Activated CD4-positive, alpha-beta T cell treated with anti-CD3 and anti-CD28 coated beads, Interleukin-2, Interleukin-6, amounts not matched to agents 100 ng/mL and 50 ng/mL, durations not matched to agents 16 hours and 8 hours (primary cell): ENCODE measurements at places on chromosomes 3 and 15.

GRCh38 chr3:14451844-14452739 lies 49.7 kb downstream of the SLC6A6 start:
- no peak for DNase-seq

- no peak for DNase-seq
These were observed 32.3 kb upstream of the APH1B start for GRCh38 chr15:63244976-63245645.

GRCh38 chr3:151990696-151991376 lies 117.4 kb downstream of the SUCNR1 start:
- no peak for DNase-seq

GRCh38 chr3:180283251-180283650 lies 246.5 kb upstream of the PEX5L start:
- DNase-seq = no peak

GRCh38 chr3:30864132-30864531 lies 30.3 kb downstream of the GADL1 start:
- DNase-seq = no peak

- no peak for DNase-seq
These were observed 214.5 kb downstream of the XXYLT1 start for GRCh38 chr3:195056506-195056905.

DNA sequence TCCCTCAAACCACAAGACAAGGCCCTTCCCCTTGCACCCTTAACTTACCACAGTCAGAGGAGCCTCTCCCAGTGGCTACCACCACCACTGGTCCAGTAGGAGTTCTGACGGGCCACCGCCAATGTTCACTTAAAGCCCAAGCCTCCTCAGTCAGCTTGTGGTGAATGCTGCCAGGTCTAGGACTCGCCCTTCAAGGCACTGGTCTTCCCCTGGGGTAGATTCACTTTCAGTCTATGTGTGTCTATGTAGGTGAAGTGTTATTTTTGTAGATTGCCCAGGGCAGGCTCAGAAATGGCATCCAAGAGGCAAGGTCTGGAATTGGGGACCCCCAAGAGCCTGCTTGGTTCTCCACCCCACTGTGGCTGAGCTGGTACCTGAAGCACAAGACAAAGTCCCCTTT lies 15.4 kb upstream of the CASR start:
- no peak for DNase-seq

GRCh38 chr15:48800245-48800644 lies 10.6 kb downstream of the CEP152 start:
- no peak for DNase-seq

DNA sequence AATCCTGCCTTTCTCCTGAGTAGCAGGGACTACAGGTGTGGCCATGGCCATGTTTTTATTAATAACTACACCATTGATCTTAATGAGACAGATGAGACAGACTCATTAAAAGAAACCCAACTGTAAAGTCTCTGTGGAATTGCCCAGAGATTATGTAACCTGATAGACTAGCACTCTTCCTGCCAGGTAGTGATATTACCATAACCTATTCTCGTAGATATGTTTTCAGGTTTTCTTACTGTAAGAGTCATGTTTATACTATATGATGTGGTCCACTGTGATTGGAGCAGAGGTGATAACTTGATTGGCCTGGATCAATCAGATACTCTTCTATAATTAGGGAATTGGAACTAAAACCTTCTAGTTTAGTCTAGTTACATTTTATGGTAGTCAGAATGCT lies 93.7 kb downstream of the NFKBIZ start:
- peak; percentile 27 for DNase-seq

- no peak for DNase-seq
These were observed 84.2 kb downstream of the SEC22A start for GRCh38 chr3:123285931-123286307.

DNA sequence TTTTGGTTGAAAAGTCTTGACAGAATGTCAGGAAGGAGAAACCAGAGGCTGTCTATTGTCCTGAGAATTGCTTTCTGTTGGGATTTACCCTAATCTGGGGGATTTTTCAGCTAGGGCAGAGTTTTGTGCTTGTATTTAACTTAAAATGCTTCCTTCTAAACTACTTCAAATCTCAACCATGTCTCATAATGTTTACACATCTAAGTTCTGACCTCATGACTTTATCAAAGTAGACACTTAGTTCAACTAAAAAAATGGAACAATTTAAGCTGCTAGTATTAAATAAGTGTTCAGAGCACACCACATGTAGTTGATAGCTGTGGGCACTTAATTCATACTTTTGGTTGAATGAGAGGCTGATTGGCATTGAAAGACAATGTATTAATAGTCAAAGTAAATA lies 28.2 kb downstream of the CLDN1 start:
- DNase-seq = no peak

DNA sequence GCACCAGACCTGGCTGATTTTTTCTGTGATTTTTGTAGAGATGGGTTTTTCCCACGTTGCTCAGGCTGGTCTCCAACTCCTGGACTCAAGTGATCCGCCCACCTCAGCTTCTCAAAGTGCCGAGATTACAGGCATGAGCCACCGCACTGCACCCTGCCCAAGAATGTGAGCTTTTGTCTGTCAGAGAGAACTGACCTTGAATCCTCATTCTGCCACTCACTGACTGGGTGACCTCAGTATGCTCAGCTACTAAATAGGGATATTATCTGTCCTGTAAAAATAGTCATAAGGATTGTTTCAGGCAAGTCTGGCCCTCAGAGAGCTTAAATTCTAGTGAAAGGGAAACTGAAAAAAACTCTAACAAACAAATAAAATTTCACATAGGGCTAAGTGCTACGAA lies 2.1 kb upstream of the RFT1 start:
- DNase-seq = no peak

DNA sequence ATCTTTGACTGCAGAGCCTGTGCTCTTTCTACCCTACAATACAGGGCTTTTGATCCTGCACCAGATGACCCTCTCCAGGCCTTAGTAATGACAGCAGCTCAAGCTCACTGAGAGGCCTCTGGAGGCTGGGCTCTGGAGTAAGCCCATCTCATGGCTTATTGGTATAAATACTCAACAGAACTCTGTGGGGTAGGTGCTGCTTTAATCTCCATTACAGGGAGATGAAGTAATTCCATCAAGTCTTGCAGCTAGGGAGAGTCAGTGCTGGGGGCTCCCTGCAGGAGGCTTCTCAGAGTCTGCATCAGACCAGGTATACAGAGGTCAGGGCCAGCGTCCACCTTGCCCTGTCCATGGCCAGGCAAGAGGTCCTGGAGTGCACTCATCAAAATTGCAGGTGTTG lies 89.2 kb upstream of the SLC6A11 start:
- DNase-seq = no peak

- no peak for DNase-seq
These were observed 73.7 kb downstream of the OCA2 start for GRCh38 chr15:28025413-28025812.

DNA sequence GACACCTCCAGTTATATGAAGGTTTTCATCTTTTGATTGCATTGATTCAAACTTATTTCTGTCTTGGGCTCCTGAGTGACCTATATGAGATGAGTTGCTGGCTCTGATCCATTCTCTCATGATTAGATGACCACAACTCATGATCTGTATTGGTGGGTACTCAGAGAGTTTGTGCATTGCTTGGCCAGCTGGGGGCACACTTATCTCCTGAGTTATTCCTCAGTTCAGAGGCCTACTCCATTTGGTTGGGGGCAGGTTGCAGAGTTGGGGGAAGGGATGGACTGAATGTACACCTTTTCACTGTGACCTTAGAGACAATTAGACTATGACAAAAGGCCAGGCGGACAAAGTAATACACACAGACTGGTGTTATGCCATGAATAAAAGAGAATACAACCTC lies 166.2 kb upstream of the SEMA6D start:
- no peak for DNase-seq

DNA sequence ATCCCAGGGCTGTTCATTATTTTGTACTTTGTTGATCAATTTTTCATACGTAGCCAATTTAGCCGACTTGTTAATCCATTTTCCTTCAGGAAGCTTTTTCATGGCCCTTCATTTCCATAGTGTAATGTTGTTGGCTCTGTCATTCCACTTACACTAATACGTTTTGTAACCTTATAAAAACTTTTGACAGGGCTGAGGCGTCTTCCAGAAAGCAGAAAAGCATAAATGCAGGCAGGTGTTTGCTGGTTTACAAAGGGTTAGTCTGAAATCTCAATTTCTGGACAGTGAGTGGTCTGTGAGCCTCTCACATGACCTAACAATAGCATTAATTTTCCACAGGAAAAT lies 444.0 kb downstream of the OTOL1 start:
- no peak for DNase-seq

- no peak for DNase-seq
These were observed 85.4 kb downstream of the WDR76 start for GRCh38 chr15:43912208-43912607.

DNA sequence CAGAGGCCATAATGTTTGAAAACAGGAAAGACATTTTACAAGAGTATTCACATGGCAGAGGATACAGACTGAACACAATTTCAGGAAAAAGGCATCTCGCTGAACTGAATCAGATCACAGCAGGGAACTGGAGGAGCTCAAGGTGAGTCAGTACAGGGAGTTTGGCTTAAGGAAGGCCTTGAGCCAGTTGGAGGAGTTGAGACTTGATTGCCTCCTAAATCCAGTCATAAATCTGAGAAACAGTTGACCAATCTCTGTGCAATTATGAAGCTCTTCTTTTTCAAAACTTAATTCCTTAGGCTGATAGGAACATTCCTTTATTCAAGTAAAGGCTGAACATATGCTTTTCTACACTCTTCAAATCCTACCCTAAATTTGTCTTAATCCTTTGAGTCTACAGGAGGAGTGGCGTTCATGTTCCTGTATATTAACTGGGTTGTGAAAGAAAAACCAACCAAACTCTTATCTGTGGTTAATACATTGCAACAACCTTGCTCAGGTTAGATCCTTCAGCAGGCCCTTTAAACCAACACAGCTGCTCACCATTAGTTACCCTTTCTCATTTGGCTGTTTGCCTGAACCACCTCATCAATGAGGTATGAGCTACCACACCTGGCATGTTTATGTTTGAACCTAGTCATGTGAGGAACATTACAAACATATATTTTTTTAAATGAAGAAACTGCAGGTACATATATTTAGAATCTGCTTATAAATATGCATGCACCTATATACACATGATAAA lies 404.1 kb upstream of the ATP11B start:
- DNase-seq = no peak

DNA sequence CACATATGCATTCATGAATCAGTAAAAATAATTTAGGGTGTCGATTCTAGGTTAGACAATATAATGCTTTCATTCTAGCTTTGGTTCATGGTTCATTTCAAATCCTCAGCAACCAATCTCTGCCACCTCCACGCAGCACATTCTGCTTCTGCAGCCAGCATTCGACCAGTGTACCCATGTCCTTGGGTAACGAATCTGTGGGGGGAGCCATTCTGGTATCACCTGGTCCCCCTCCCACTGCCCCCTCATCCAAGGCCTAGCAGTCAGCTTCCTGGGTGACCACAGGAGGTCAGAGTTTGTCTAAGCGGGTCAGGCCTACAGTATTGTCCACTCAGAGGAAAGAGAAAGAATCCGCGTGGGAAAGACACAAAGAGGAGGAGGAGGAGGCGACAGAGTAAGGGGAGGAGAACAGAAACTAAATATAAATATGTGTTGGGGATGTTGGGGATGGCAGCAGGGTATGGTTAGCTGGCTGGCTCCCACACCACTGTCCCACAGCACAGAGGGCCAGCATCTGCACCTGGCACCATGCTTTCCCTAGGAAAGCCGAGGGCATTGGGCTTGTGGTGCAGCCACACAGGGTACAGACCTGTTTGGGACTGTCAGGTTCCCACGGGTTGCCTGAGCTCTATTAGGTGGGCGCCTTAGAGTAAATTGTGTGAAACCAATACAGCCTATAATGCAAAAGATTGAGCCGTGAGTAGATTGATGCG lies 12.1 kb downstream of the PAK6 start:
- no peak for DNase-seq

DNA sequence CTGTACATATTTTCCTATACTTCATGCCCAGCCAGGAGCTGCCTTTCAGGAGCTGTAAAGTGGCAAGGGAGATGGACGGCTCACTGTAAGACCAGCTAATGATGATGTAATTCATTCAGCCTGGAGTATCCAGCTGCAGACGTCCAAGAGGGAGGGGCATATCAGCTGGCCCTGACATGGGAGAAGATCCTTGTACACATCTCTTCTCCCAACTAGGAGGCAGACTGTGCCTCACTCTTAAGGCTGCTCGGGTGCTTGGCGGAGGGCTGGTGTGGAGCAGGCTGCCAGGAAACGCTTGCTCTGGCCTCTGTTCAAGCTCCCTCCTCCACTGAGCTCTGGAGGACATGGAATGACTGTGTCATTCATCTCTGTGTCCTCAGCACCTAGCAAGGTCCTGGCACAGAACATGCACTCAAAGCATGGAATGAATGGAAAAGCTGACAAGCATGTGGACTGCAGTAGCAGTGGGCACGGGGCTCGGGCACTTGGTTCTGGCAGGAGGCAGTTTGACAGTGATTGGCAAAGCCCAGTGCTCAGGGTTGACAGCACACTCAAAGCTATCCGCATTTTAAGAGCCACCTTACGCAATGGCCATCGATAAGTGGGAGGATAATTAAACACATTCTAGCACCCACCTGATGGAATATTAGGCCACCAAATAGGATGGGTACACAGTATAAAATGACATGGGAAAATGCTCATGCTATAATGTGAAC lies 72.4 kb downstream of the TBC1D2B start:
- no peak for DNase-seq

DNA sequence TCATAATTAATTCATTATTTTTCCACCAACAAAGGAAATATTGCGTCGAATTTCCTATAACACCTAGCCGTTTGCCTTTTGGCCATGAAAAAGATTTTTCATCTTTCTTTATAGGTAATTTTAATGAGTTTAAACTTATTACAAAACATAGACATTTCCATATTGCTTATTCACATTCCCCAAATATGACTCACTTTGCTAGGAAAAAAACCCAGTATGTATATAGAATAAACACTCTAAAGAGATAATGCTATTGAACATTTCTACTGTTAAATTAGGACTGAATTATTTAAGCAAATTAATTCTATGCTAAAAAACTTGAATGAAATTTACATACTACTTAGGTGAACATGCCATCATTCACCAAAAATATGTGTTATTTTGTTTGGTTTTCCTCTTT lies 16.2 kb downstream of the ZPLD1 start:
- no peak for DNase-seq

DNA sequence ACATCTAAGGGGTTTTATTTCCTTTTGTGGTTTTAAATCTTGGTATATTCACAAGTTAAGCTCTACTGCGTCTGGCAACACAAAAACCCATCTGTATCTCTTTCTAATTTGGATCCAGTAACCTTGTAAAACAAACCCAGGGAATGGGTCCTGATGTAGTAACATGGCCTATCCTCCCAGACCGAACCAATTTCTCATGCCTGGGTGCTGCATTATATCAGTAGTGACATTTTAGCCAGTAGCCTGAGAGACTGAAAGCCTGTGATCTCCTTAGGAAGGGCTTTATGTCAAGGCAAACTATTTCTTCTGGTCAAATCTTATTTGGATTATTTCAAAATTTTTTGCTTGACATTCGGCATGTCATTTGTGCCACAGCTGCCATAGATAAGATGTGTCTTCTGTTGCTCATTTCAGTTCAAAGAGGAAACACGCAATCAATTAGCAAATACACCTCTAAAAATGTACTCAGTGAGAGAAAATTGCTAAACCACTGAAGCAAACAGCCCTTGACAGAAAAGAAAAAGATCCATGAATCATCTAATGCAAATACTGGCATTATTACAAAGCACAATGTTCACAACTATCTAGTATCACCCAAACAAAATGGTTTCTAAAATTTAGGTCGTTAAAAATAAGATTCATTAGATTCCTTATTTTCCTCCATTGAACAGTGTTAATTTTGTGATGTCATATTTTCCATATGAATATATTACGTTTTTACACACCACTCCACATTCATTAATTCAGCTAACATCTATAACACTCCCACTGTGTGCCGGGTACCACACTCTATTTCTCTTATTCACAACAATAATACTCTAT lies 4.0 kb downstream of the NPTN start:
- DNase-seq = no peak
